ENCODE measurements at places on chromosomes 3 and 15.

DNA sequence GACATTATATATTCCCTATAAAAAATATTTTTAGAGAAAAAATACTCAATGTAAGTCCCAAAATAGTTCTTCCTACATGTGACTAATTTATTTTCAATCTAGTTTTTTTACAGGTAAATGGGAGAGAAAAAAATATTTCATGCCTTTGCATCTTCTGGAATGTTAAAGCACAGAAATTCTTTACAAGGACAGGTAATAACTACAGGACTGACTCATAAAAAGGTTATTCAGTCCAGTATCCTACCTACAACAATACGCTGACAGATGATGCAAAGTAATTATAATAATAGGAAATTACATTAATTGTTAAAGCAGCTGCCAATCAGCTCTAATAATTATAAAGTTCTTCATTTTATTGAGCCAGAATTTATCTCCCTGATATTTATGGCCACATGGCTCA is 147.5 kb downstream of the MYO9A start:
- H3K4me1 ChIP-seq = no peaks in the 10 kb centered on the region
- no peak for DNase-seq
- no peak overlapping the region for H3K4me3 ChIP-seq
- no peaks in the 10 kb centered on the region for H3K36me3 ChIP-seq
- no peaks in the 10 kb centered on the region for H3K27me3 ChIP-seq
- no peak overlapping the region for H3K27ac ChIP-seq

GRCh38 chr3:174358252-174358651 is 500.9 kb upstream of the NAALADL2 start:
- no peaks in the 10 kb centered on the region for H3K4me1 ChIP-seq
- DNase-seq = no peak
- no peaks in the 10 kb centered on the region for H3K36me3 ChIP-seq
- no peak overlapping the region for H3K27ac ChIP-seq

GRCh38 chr3:28835751-28836150 is 445.1 kb upstream of the RBMS3 start:
- H3K27ac ChIP-seq = no peak overlapping the region
- no peaks in the 10 kb centered on the region for H3K27me3 ChIP-seq
- no peaks in the 10 kb centered on the region for H3K4me1 ChIP-seq

DNA sequence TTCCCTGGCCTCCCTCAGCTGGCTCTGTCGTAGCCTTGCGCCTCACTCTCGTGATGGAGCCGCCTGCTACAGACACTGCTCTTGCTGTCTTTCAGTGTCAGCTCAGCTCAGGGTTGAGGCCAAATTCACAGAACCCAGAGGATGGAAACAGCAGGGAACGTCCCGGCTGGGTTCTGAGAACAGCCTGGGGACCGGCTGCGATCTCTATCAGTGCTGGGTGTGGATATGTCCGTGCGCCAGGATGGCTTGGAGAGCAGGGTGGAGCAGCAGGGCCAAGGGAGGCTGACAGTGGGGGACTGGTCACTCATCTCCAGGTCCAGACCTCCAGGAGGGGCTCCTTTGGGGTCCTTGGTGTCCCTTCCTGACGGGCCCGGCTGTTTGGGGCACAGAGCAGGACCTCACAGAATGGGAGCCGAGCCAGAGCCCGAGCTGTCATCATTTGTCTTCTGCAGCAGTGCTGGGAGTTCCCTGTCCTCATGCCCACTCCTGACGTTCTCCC is 18.4 kb downstream of the KLF15 start:
- no peaks in the 10 kb centered on the region for H3K36me3 ChIP-seq
- H3K27me3 ChIP-seq = no peaks in the 10 kb centered on the region
- peaks cover 3% of the 10 kb centered on the region for H3K4me1 ChIP-seq
- H3K4me3 ChIP-seq = no peak overlapping the region
- no peak overlapping the region for H3K27ac ChIP-seq

DNA sequence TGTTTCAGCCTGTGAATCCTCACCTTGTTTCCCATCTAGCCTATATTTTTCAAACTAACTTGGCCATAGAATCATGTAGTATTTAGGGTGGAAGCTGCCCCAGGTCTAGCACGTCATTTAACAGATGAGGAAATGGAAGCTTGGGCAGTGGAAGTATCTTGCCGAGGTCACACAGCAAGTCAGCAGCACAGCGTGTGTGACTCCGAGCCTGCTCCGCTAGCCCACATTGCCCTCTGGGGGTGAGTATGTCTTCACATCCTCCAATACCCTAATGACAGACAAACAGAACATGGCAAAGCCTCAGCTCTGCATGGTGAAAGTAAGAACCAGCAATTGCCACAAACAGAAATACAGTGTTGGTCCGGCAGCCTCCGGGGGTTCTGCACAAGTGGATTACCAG is 2.2 kb upstream of the CCR5 start:
- H3K27me3 ChIP-seq = no peaks in the 10 kb centered on the region
- H3K27ac ChIP-seq = no peak overlapping the region
- H3K36me3 ChIP-seq = no peaks in the 10 kb centered on the region
- no peak for DNase-seq
- H3K4me3 ChIP-seq = no peak overlapping the region
- no peaks in the 10 kb centered on the region for H3K4me1 ChIP-seq

GRCh38 chr15:57053470-57053869 is 135.0 kb downstream of the TCF12 start:
- no peak for DNase-seq
- H3K27ac ChIP-seq = no peak overlapping the region
- H3K27me3 ChIP-seq = no peaks in the 10 kb centered on the region
- peaks cover 3% of the 10 kb centered on the region for H3K4me1 ChIP-seq
- H3K36me3 ChIP-seq = no peaks in the 10 kb centered on the region

DNA sequence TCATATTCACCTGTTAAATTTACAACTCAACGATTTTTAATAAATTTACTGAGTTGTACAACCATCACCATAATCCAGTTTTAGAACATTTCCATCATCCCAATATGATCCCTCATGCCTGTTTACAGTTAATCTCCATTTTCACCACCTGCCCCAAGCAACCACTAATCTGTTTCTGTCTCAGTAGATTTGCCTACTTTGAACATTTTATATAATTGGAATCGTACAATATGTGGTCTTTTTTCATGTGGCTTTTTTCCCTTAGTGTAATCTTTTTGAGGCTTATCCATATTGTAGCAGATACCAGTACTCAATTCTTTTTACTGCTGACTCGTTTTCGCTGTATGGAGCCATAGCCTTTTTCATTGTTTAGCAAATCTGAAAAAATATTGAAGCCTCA is 123.3 kb upstream of the STT3B start:
- H3K4me1 ChIP-seq = no peaks in the 10 kb centered on the region
- no peak overlapping the region for H3K27ac ChIP-seq
- no peak for DNase-seq
- no peaks in the 10 kb centered on the region for H3K36me3 ChIP-seq
- no peak overlapping the region for H3K4me3 ChIP-seq

GRCh38 chr3:186653984-186654383 is 11.8 kb upstream of the HRG start:
- H3K4me1 ChIP-seq = no peaks in the 10 kb centered on the region
- H3K36me3 ChIP-seq = no peaks in the 10 kb centered on the region
- H3K27ac ChIP-seq = no peak overlapping the region
- no peak overlapping the region for H3K4me3 ChIP-seq

- no peaks in the 10 kb centered on the region for H3K27me3 ChIP-seq
- H3K4me3 ChIP-seq = no peak overlapping the region
- no peak for DNase-seq
- no peak overlapping the region for H3K27ac ChIP-seq
- H3K4me1 ChIP-seq = no peaks in the 10 kb centered on the region
These were observed 90.2 kb upstream of the ABHD17C start for GRCh38 chr15:80604583-80605575.

GRCh38 chr3:159548675-159549335 is 439.8 kb upstream of the IL12A start:
- no peaks in the 10 kb centered on the region for H3K4me1 ChIP-seq
- H3K4me3 ChIP-seq = no peak overlapping the region
- no peaks in the 10 kb centered on the region for H3K27me3 ChIP-seq
- DNase-seq = no peak

DNA sequence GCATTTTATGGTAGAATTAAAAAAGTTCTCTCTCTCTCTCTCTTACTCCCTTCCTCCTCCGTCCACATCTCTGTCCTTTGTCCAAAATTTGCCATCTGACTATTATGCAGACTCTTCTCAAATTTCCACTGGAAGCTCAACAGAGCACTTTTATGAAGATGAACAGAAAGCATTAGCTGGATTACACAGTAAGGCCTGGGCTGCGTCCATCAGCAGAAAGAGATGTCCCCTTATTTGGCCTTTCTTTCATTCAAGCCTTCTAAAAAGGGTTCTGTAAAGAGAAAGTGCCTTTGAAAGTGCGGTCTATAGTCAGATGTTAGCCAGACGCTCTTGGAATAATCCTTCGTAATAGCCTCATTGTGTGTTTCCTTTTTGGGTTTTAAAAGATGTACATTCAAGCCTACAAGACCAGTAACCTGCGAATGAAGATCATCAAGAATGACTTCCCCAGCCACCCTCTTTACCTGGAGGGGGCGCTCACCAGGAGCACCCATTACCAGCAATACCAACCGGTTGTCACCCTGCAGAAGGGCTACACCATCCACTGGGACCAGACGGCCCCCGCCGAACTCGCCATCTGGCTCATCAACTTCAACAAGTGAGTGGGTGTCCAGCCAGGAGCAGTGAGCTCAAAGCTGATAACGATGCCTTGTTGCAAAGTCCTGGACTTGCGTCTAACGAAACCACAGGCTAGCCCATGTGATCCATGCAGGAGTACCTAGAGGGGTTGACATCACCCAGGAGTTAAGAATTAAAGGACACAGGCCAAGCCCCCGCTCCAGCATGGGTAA is 53.1 kb downstream of the MESD start:
- H3K4me1 ChIP-seq = no peaks in the 10 kb centered on the region
- H3K27ac ChIP-seq = no peak overlapping the region

- no peaks in the 10 kb centered on the region for H3K4me1 ChIP-seq
- no peak overlapping the region for H3K4me3 ChIP-seq
- no peak for DNase-seq
These were observed 8.4 kb upstream of the UCN2 start for GRCh38 chr3:48571938-48572337.

GRCh38 chr15:85492406-85492805 is 112.0 kb downstream of the AKAP13 start:
- H3K36me3 ChIP-seq = no peaks in the 10 kb centered on the region
- no peaks in the 10 kb centered on the region for H3K27me3 ChIP-seq
- peaks cover 9% of the 10 kb centered on the region for H3K4me1 ChIP-seq
- H3K4me3 ChIP-seq = no peak overlapping the region
- DNase-seq = no peak

DNA sequence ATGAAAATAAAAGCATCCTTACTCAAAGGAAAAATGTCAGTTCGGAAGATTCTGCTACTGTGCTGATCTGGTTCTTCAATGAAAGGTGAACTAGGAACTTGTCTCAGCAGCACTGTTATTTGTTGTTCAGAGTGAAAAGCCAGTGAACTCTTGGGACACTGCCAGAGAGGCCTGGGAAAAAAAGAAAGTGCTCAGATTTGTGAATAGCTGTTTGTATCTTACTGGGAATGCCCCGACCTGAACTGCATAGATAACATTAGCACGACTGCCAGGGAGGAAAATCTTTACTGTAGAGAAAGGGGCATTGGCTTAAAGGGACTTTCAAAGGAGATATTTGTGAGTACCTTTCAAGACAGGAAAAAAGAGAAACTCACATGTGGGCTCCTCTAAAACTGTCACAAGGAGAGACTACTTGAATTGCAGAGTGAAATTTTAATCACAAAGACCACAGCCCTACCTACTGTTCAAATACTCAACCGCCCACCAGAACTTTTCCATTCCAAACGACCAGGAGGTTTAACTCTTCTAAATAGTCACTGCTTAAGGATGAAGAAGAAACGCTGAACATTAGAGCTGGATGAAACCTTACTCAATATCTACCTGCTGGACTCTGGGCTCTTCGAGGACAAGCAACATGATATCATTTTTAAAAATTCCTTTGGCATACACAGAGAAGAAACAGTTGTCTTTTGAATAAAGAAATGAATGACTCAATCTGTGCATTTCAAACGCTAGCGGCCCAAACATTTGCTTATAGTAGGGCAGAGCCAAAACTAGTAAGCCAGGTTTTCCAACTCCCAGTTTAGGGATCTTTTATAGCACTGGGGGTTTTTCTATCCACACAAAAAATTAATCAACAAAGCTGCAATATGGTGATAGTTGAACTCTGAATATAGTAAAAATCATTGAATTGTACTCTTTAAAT is 13.4 kb downstream of the TAMM41 start:
- no peak overlapping the region for H3K27ac ChIP-seq
- H3K27me3 ChIP-seq = no peaks in the 10 kb centered on the region
- no peaks in the 10 kb centered on the region for H3K4me1 ChIP-seq
- no peak overlapping the region for H3K4me3 ChIP-seq

- H3K27me3 ChIP-seq = no peaks in the 10 kb centered on the region
- no peak overlapping the region for H3K27ac ChIP-seq
- DNase-seq = peak; percentile 59
- H3K4me3 ChIP-seq = no peak overlapping the region
- H3K4me1 ChIP-seq = peaks cover 4% of the 10 kb centered on the region
These were observed 83.7 kb upstream of the NEO1 start for GRCh38 chr15:72968531-72968922.

DNA sequence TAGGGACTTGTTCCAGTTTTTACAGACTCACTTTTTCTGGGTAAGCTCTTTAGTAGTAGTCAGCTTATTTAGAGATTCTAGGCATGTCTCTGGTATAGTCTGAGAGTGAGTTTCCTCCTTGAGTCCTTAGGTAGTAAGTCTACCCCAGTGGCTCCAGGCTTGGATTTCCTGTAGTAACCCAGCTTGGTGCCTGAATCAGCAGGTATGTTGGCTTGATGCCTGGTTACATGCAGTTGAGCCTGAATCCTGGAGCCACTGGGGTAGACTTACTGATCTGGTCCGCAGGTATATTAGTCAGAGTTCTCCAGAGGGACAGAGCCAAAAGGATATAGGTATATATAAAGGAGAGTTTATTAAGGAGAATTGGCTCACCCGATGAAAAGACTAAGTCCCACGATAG is 85.8 kb upstream of the RBMS3 start:
- no peaks in the 10 kb centered on the region for H3K27me3 ChIP-seq
- H3K4me1 ChIP-seq = no peaks in the 10 kb centered on the region
- no peak overlapping the region for H3K4me3 ChIP-seq
- no peak overlapping the region for H3K27ac ChIP-seq
- DNase-seq = no peak

All from kidney (tissue), 22 donors.